Colonic mucosa (tissue), 4 donors: ENCODE measurements at places on chromosomes 3 and 15.
A peak's percentile ranks its signal among the peaks of the same experiment; 100 is the strongest.

DNA sequence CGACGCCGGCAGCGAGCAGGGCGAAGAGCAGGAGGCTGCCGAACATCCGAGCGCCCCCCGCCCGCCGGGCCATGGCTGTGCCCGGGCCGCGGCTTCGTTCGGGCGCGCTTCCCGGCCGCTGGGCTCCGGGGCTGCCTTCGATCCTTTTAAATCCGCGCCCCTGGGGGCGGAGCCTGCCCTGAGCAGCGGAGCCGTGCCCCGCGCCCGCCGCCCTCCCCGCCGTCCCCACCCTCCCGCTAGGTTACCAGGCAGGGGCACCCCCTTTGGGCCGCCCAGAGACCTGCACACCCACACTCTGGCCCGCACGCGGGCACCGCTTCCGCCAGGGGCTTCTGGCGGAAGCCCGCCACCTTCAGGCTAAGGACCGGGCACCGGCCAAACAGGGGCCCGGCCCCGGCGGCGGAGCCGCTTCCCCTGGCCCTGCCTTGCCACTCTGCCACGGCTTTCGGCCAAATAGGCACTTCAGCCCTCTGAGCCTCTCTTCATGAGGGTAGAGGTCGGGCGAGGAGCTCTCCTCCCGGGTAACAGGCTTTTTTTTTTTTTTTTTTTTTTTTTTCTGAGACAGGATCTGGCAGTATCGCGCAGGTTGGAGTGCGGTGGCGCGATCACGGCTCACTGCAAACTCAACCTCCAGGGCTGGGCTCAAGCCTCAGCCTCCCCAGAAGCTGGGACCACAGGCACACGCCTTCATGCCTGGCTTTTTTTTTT, at the start of gene NMB:
Gene NMB, minus strand, starts transcription at position 120 of the 708 bp plus-strand sequence. Its CDS starts 47 bp downstream, at position 73.
- no peaks in the 10 kb centered on the region for H3K27me3 ChIP-seq
- peak within 1 kb of the TSS; percentile 65 for H3K4me3 ChIP-seq
- DNase-seq = peak; percentile 84

GRCh38 chr15:94231723-94232468, 535 bp downstream of the MCTP2 start:
- peak overlapping the region; percentile 93 for H3K27ac ChIP-seq
- peak; percentile 55 for DNase-seq
- no peaks in the 10 kb centered on the region for H3K4me1 ChIP-seq

- H3K4me3 ChIP-seq = no peak overlapping the region
- no peaks in the 10 kb centered on the region for H3K36me3 ChIP-seq
- DNase-seq = no peak
- H3K4me1 ChIP-seq = no peaks in the 10 kb centered on the region
- H3K27ac ChIP-seq = no peak overlapping the region
Observed at GRCh38 chr3:30502742-30503073, 103.7 kb upstream of the TGFBR2 start.

DNA sequence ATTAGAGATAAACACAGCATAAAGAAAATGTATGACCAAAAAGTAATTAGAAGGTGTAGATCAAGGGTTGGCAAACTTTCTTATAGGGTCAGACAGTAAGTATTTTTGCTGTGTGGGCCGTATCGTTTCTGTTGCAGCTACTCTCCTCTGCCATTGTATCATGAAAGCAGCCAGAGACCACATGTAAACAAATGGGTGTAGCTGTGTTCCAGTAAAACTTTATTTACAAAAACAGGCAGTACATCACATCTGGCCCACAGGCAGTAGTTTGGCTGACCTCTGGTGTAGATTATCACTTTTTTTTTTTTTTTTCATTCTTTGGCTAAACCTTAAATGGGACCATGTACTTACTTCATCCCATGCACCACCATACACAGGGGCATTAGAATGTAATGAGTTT, 190.8 kb downstream of the MBNL1 start:
- no peak for DNase-seq
- no peaks in the 10 kb centered on the region for H3K27me3 ChIP-seq
- H3K27ac ChIP-seq = no peak overlapping the region
- H3K4me1 ChIP-seq = no peaks in the 10 kb centered on the region

DNA sequence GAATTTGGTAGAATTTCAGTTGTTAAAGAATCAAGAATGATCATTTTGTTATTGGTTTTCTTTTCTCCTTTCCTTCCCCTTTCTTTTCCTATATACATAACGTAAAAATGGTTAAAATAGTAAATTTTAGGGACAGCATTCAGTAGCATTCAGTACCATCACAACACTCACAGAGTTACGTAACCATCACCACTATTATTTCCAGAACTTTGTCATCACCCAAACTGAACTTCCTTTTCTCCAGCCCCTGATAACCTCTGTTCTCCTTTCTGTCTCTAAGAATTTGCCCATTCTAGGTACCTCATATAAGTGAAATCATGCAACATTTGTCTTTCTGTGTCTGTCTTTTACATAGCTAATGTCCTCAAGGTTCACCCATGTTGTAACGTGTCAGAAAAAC, 165.3 kb downstream of the AKAP13 start:
- no peaks in the 10 kb centered on the region for H3K27me3 ChIP-seq
- peaks cover 20% of the 10 kb centered on the region for H3K4me1 ChIP-seq
- H3K36me3 ChIP-seq = no peaks in the 10 kb centered on the region
- H3K27ac ChIP-seq = peak overlapping the region; percentile 81
- H3K4me3 ChIP-seq = no peak overlapping the region
- no peak for DNase-seq

DNA sequence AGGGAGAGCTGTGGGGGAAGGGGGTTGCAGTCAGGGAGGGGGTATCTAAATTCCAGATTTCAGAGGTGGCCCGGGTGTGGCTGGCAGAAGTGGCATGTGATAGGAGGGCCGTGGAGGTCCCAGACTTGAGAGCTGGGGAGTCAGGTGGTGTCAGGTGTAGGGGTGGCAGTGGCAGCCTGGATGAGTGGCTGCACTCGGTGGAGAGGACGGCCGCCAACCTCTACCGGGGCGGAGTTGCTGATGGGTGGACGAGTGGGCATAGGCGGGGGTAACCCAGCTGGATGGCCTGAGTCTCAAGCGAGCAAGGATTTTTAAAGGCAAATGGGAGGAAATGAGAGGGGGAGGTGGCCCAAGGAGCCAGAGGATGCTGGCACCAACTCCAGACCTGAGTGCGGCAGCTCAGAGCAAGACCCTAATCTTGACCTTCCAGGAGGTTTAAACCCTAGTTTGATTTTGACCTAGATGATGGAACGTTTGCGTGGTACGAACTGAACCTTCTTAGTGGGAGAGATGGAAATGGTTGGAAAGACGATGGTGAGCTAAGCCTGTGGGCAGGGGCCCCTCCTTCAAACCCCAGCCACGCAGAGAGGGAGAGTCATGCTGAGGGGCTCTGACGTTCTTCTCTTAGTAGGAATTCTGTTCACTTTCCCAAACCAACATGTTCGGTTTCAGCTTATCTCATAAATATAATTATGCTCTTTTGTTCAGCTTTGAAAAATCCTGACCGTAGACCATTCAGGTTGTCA, 8.0 kb downstream of the TRAK1 start:
- no peaks in the 10 kb centered on the region for H3K4me1 ChIP-seq
- H3K36me3 ChIP-seq = no peaks in the 10 kb centered on the region
- H3K27me3 ChIP-seq = no peaks in the 10 kb centered on the region
- no peak overlapping the region for H3K27ac ChIP-seq
- no peak overlapping the region for H3K4me3 ChIP-seq

GRCh38 chr3:70333080-70333479, 20.6 kb upstream of the MDFIC2 start:
- H3K27me3 ChIP-seq = no peaks in the 10 kb centered on the region
- no peak overlapping the region for H3K4me3 ChIP-seq
- no peaks in the 10 kb centered on the region for H3K36me3 ChIP-seq
- DNase-seq = no peak
- no peaks in the 10 kb centered on the region for H3K4me1 ChIP-seq

GRCh38 chr3:115165266-115165665, 18.2 kb upstream of the ZBTB20 start:
- H3K4me1 ChIP-seq = no peaks in the 10 kb centered on the region
- H3K36me3 ChIP-seq = no peaks in the 10 kb centered on the region
- no peaks in the 10 kb centered on the region for H3K27me3 ChIP-seq
- DNase-seq = no peak

- peak; percentile 19 for DNase-seq
- no peaks in the 10 kb centered on the region for H3K36me3 ChIP-seq
- no peaks in the 10 kb centered on the region for H3K27me3 ChIP-seq
- no peak overlapping the region for H3K4me3 ChIP-seq
- no peaks in the 10 kb centered on the region for H3K4me1 ChIP-seq
- H3K27ac ChIP-seq = no peak overlapping the region
Observed at GRCh38 chr3:70358978-70359580, 46.6 kb upstream of the MDFIC2 start.
